ENCODE measurements at places on chromosomes 2 and 18.

- DNase-seq: no peak
Observed at GRCh38 chr2:128510701-128511397, 192.2 kb upstream of the HS6ST1 start.

GRCh38 chr2:66070721-66071602 is 364.0 kb upstream of the MEIS1 start:
- no peak for DNase-seq

GRCh38 chr18:44467718-44468117 is 213.0 kb upstream of the SETBP1 start:
- DNase-seq: no peak

GRCh38 chr2:158575051-158575635 is 118.4 kb downstream of the PKP4 start:
- no peak for DNase-seq

DNA sequence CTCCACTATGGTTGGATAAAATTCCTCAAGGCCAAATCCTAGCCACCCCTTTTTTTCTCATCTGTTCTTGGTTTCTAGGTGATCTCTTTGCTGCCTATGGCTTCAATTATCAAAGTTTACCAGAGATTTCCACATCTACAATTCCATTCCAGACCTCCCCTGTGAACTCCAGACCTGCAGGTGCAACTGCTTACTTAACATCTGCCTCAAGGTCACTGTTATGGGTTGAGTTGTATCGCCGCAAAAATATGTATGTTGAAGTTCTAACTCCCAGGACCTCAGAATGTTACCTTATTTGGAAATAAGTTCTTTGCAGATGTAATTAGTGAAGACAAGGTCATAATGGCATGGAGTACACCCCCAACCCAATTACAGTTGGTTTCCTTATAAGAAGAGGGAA is 60.4 kb upstream of the SOS1 start:
- no peak for DNase-seq

DNA sequence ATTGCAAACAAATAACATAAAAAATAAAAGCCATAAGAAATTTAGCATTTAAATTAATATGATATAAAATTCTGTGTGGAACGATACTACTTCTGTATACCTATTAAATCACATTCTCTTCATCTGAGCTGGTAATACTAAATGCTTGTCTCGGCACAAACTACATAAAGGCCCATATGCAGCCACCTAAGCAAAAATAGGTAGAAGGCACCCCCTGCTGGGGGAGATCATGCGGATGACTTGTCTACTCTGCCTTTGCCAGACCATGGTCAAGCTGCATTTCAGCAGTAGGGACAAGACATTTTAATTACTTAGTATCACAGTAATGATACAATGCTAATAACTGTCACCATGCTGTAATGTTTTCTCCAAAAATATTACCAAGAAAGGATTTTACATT is 108.0 kb downstream of the CDH19 start:
- no peak for DNase-seq

DNA sequence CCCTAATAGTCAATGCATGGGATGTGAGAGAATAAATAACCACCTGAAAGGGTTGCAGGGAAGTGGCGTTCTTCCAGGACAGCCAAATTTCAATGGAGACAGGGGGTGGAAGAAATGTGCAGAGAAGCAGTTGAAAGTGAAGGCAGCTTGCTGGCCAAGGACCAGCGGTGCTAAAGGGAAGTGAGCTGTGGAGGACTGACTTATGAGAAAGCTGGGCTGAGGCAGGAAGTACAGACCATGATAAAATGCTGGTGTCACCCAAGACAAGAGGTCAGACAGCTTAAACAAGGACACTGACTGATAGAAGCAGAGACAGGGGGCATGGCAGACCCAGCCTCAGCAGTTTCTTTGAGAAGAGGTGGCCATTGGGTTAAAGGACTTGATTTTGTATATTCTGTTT is 106.7 kb downstream of the DTNB start:
- DNase-seq: no peak

- DNase-seq: no peak
Observed at GRCh38 chr2:168024459-168024858, 222.9 kb downstream of the STK39 start.

DNA sequence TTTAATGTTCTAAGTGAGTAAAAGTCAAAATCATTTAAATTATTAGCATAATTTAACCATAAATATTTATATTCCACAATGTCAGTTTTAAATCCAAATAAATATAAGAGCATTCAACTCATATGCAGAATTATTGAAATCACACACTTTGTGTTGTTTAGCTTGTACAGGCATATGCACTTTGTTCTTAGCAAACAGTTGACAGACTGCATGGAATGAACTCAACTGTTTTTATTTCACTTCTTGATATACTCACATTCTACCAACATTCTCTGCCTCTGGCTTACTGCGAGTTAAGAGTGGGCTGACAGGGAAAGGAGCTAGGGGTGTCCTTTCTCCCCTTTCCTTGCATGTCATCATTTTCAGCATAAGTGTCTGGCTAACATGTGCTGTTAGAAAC is 7.6 kb upstream of the PIEZO2 start:
- DNase-seq: no peak

DNA sequence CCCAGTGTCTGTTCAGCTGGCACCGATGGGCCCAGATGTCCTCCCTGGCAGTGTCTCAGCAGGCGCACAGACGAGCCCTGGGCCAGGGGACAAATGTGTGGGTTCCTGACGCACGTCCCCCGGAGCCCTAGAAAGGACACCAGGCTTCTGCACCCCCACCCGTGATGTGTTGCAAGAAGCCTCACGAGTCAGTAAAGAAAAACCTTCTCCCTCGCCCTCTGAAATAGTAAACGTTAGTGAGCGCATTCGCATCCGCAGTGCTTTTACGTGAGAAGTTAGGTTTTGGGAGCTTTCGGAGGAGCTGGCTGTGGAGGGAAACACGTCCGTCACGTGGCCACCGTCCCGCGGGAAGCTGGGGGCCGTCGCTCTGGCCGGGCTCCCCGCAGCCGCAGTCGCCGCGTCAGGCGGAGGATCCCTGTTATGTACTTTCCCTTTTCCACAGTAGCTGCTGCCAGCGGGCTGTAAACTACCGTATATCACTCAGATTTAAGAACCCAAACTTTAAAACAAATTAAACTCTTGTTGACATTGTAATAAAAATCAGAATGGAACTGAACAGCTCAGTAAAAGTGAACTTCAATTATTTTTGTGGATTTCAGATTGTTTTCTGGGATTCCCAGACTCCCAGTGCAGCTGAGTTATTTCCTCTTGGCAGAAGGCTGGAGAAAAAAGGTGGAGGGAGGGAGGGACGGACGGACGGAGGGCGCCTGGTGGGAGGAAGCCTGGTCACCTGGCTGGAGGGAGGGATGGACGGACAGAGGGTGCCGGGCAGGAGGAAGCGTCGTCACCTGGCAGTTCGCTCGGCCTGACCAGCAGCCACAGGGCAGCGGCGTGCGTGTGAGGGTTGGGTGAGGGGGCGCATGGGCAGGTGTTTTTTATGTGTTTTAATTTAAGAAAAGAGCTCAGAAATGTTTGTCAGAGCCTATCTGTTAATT is 112.1 kb downstream of the NFATC1 start:
- DNase-seq: no peak

GRCh38 chr2:57892920-57893319 is 153.7 kb upstream of the VRK2 start:
- no peak for DNase-seq

DNA sequence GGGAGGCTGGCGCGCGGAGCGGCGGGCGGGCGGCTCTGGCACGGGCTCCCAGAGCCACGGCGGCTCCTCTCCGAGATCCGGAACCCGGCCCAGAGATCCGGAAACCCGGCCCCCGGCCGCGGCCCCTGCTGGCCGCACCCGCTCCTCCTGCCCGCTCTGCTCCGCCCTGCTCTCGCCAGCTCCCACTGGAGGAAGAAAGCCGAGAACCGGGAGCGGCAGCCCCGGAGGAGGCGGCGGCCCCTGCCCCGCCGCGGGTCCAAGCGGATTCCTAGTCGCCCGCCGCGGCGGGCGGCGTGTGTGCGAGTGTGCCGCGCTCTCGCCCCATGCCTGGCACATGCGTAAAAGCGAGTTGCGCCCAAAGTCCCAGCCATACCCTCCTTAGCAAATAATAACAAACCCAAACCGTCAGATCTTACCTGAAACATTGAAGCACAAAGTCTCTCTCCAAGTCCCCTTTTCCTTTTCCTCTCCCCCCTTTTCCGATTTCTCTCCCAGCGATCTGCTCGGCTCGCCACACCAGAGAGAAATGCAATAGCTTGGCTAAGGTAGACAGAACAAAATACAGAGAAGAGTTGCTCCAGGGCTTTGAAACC is 108.7 kb upstream of the KCTD1 start:
- no peak for DNase-seq

- no peak for DNase-seq
Observed at GRCh38 chr2:236956031-236956618, 129.6 kb upstream of the COPS8 start.

GRCh38 chr2:106122157-106122556 is 71.9 kb downstream of the UXS1 start:
- DNase-seq: no peak
